ENCODE measurements at places on chromosomes 3 and 15.
A peak's percentile ranks its signal among the peaks of the same experiment; 100 is the strongest.

DNA sequence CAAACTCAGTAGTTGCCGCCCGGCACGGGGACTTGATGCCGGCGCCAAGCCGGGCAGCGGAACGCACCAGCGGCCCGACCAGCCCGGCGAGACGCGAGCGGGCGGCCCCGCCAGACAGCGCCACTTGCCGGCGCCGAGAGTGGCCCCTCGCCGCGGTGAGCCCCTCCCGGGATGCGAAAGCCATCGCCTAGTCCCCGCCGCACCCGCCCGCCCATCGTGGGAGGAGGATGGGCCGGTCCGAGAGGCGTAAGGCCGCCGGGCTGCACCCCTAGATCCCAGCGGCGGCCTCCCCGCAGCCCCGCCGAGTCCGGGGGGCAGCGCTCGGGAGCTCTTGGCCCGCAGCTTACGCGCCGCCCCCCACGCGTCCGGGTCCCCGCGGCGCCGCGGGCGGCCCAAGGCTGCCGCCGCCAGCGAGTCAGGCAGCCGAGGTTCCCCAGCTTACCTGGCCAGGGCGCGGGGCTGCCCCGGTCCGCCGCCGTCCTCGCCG lies 609 bp downstream of the GOLGA8A start:
- DNase-seq: peak; percentile 35

DNA sequence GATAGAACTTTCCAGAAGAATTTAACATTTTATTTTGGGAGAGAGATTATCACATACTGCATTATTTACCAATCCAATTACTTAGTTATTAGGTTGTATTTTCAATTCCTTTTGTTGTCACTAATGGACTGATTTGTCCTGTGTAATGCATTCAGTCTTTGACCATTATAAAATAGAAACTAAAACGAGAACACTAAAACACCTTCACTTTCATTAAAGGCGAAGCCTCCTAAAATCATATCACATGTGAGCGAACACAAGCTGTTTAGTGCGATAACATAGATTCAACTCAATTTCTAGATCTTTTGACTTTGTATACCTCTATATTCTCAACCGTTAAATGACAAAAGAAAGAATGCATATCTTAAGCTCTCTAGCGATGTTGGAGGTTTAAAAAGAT lies 253.4 kb downstream of the VGLL3 start:
- no peak for DNase-seq

GRCh38 chr3:19881036-19881435 lies 53.0 kb downstream of the EFHB start:
- DNase-seq: no peak

- DNase-seq: no peak
These were observed 199.8 kb downstream of the UBE2E2 start for GRCh38 chr3:23402728-23403492.

- DNase-seq: no peak
These were observed 10.9 kb downstream of the BAHD1 start for GRCh38 chr15:40451527-40452158.

DNA sequence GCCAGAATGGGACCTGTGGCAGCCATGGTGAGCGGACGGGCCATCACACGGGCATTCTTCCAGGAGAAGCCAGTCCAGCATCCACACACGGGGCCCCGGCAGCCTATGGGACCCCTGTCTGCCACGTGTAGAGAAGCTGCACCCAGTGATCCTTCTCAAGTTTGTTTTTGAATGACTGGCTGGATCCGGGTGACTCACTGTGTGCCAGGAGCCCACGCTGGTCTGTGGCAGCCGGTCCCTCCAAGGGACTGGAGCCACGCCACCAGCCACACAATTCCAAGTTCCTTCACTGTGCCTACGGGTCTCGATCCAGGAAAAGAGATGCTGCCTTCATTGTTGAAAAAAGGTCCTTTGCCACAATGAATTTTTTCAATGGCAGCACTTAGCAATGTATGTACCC lies 58.1 kb downstream of the ATP10A start:
- no peak for DNase-seq

DNA sequence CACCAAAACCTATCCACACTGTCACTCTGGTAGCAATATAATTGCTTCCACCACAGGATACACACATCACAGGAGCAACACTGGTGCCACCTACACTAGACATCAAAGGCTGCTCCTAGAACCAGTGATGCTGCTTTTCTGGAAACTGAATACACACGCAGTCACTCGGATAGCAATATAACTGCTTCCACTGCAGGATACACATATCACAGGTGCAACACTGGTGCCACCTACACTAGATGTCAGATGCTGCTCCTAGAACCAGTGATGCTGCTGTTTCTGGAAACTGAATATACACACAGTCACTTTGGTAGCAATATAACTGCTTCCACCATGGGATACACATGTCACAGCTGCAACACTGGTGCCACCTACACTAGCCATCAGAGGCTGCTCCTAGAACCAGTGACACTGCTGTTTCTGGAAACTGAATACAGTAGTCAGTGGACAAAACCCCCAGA lies 6.9 kb upstream of the TNFSF10 start:
- no peak for DNase-seq

DNA sequence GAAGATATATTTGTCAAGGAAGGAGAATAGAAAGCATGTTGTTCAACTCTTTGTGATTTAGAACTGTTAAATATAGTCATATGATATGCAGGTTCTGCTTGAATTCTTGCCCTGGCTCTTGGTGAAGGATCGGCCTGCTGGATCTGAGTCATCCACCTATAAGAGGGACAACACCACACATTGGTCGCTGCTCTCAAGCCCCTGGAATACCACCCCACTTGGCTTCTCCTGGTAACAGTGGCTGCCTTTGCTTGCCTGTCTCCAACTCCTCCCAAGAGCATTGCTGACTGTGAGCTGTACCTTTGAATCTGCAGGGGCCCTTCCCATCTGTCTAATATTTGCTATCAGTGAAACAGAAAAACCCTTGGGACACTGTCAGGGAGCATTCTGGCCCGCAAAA lies 78.9 kb upstream of the DGKG start:
- no peak for DNase-seq

DNA sequence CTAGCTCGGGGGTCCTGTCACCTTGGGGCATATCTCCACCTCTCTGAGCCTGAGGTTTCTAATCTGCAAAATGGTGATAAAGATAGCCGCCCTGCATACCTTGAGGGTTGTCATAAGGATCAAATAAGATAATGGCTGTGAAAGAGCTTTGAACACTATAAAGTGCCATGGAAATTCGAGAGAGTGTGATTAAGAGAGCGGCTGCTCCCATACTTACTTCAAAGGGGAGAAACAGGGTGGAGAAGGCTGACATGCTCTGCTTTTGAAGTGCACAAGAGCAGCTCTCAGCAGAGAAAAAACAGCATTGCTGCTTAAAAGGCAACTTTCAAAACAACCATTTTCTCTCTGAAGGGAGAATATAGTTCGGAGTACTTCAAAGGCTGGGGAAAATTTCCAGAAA lies 529.2 kb downstream of the EPHB1 start:
- no peak for DNase-seq

GRCh38 chr15:92929002-92929401 lies 28.9 kb downstream of the CHD2 start:
- DNase-seq: no peak

DNA sequence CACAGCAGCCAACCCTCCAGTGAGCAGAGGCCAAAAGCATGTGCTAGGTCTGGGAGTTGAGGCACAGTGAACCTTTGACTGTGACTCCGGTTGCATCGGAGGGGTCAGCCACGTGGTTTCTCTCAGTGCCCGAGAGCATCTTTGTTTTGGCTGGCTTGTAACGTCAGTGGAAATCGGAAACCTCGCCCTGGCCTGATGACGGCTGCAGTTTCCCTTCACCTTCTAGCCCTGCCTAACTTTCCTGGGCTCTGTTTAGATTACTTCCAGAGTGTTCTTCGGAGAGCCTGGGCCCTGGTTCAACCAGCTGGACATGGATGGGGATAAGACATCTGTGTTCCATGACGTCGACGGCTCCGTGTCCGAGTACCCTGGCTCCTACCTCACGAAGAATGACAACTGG lies 56.6 kb downstream of the MESD start:
- DNase-seq: no peak

DNA sequence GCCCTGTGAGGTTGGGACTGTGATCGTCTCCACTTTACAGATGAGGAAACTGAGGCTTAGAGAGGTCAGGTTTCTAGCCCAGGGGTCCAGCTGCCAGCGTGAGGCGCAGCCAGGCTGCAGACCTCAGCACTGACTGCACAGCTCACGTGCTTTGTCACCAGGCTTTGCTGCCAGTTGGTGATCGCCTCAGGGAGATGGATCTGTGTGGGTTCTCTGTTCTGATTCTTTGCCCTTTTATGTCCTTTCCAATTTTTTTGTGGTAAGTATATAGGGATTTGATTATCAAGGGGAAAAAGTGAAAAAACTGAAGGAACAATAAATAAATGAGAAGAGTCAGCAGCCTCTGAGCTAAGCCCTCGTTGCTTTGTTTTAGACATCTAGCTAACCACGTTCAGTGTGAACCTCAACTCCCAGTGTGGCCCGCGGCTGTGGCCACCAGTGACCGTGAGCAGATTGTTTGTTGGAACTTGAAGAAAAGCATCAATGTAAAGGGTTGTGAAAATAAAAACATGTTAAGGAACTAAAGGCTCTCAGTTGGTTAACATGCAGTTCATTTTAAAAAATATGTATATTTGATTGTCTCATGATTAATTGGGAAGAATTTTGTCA lies 117.6 kb downstream of the PDE8A start:
- DNase-seq: no peak

DNA sequence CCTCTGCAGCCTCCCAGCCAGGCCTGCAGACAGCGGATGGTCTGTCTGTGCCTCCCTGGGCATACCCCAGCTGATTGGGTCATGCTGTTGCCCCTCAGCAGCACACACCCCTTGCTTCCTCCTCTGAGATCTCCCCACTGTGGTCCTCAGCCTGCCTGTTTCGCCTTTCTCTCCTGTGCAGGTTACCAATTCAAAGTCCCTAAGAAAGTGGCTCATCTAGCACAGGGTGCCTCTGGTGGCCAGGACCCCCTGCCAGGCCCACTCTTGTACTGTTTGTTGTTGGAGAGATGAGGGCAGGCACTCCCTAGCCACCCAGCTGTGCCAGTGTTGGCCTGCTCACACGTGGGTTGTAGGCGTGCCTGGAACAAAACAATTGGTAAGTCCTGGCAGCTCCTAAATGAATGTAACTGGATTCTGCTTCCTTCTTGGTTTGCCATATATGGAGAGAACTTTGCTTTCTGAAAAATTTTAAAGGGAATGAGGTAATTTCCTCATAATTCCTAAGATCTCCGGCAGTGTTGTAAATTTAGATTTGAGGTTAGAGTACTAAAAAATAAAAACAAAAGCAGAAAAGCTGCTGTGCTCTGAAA lies 213.2 kb upstream of the IL12A start:
- no peak for DNase-seq

DNA sequence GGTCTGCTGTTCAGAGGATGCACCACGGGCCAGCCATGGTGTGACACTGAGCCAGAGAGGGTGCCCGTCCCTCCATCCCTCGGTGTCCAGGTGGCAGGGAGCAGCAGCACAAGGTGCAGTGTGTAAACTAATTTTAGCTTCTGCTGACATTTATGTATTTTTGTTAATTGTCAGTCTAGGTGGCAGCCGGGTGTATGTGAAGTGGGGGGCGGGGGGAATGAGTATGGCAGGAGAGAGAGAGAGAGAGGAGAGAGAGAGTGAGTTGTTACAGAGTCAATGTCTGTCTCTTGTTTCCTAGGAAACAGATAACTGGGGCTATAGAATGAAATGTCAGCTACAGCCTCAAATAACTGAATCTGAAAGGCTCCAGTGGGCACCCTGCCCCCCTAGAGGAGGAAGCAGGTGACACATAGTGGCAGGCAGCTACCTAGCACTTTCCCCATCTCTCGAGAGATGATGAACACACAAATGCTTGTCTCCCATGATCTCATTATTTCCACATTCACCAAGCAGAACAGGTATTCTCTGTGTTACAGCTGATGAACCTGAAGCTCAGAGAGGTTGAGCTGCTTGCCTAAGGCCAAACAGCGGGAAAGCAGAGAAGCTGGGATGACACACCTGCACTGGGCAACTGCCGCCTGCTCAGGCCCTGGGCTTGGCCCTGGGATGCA lies 24.7 kb downstream of the RASGRF1 start:
- no peak for DNase-seq

DNA sequence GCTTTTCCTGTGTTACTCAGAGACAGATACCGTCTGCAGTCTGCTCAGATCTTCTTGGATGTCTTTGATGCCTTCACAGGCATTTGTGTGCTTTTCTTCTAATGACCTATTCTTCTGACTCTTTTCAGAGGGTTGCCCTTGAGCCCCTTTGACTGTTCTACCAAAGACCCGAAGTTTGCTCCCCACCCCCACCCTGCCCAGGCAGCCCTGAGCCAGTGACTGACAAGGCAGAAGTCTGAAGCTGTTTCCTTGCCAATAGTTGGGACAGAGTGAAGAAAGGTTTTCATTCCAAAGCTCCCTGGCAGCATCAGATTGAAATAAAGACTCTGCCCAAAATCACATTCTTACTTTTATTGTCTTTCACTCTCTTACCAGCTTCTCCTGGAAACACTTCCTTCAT lies 9.0 kb upstream of the ATP13A5 start:
- DNase-seq: no peak

GRCh38 chr3:122513386-122514122 lies 1.2 kb downstream of the KPNA1 start:
- peak; percentile 86 for DNase-seq

- DNase-seq: no peak
These were observed 1027.3 kb downstream of the TUSC7 start for GRCh38 chr3:117736846-117737245.

GRCh38 chr3:15726043-15726442 lies 71.7 kb downstream of the ANKRD28 start:
- no peak for DNase-seq

DNA sequence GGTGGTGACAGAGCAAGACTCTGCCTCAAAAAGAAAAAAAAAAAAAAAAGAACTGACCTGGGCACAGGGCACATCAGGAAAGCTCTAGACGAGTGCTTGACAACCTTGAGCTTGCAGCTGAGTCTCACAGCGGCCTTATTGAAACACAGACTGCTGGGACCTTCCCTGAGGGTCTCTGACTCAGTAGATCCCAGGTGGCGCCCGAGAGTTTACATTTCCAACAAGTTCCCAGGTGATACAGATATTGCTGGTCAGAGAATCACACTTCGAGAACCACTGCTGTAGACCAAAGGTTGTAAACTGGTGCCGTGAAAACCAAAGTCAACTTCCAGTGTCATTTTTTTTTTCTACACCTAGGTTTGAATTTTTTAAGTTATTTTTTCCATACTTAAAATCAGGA lies 573.2 kb upstream of the MDFIC2 start:
- DNase-seq: no peak

DNA sequence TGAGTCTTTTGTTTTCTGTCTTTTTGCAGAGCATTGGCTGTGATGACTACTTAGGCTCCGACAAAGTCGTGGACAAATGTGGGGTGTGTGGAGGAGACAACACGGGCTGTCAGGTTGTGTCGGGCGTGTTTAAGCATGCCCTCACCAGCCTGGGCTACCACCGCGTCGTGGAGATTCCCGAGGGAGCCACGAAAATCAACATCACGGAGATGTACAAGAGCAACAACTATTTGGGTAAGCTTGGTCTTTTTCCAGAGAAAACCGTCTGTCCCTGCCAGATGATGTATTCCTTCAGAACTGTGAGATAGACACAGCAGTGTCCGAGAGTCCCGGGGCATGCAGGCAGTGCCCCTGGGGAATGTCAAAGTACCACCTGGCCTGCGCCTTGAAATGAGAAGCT lies 149.9 kb upstream of the NR2E3 start:
- DNase-seq: no peak
